ENCODE measurements at places on chromosomes 13 and 19. TPM values are rescaled to one million over a fixed set of nuclear protein-coding genes. Genes with fewer than 3 reads are reported as not detected.

Gene VSTM1
- not detected for total RNA-seq

Gene KLK8
- total RNA-seq = not detected

Gene CNFN
- not detected for total RNA-seq

Gene NR2F6
- 9.0 TPM for total RNA-seq

Gene PRX
- total RNA-seq = 1.4 TPM

Gene CYP2F1
- total RNA-seq = not detected
